ENCODE measurements at places on chromosomes 3 and 15. TPM values are rescaled to one million over a fixed set of nuclear protein-coding genes. Genes with fewer than 3 reads are reported as not detected.

- DNase-seq: no peak
Measured at GRCh38 chr3:167520266-167521005, 46.6 kb upstream of the SERPINI2 start.

DNA sequence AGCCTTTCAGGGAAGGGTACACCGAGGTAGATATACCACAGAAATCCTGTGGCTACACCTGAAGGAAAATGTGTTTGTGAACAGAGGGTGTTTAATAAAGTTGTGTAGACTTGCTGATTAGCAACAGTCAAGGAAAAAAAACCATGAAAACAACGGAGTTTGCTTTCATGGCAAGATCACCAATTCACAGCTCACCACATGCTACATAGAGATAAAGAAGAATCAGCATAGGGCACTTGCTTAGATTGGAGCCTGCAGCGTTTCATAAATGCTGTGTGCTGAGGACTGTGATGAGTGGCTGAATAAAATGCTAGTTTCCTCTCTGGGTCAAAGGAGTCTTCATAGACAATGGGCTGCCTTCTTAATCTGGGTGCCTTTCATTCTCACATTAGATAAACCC is 257.6 kb downstream of the SLC9A9 start:
- no peak for DNase-seq

Gene BFSP2
- not detected for total RNA-seq

Gene GTF2E1
- total RNA-seq: 25.0 TPM

GRCh38 chr3:10703875-10704274 is 112.2 kb upstream of the SLC6A11 start:
- no peak for DNase-seq

Gene TMEM158
- total RNA-seq: 14.7 TPM

DNA sequence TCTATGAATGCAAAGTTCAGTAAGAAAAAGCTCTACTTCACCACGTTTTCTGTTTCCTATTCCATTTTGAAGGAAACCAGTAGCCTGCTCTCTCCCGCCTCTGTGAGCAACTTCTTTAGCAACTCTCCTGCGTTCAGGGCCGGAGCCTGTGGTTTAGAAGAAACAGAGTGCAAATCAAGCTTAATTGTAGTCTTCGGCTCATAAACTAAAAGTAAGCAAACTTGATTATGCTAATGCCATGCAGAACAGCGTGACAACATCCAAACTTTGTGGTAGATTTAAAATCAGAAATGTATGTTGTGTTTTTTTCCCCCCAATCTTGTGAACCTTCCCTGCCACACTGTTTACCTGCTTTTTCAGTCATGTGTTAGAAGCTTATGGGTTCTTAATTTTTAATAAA is 87.4 kb downstream of the SEMA6D start:
- DNase-seq: no peak

Gene TRPM1
- not detected for total RNA-seq

GRCh38 chr3:28036599-28037575 is 204.5 kb upstream of the CMC1 start:
- no peak for DNase-seq

DNA sequence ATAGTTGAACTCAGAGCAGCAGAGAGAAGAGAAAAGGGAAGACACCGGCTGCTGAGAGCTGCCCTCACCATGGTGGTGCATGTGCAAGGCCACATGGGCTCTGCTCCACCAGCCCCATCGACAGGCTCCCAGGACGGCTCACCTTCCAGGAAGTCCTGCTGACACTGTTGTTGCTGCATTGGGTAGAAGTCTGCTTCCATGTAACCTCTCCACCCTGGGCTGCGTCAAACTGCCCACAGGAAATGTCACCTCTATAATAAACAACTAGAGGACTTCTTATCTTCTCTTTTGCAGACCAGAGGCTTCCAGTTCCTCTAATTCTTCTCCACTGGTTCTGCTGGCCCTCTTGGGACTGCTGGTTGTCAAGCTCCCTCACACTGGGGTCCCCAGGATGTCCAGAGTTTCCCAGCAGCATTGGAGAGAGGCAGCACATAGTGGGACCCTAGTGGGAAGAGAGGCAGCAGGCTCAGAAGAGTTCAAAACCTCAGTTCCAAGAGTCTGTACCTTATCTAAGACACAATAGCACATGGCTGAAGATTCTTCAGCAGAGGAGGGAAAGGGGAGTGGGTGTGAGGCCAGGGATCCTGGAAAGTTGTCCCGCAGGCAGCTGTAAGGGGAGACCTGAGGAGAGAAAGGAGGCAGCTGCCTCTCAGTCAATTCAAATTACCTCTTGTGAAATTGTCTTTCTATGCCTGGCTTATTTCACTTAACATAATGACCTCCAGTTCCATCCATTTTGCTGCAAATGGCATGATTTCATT is 5.8 kb upstream of the CCR3 start:
- DNase-seq: no peak

Gene SGO1
- total RNA-seq: 0.74 TPM

GRCh38 chr3:196662711-196663571 is 23.4 kb downstream of the NRROS start:
- DNase-seq: no peak

Gene METTL6
- 6.8 TPM for total RNA-seq

DNA sequence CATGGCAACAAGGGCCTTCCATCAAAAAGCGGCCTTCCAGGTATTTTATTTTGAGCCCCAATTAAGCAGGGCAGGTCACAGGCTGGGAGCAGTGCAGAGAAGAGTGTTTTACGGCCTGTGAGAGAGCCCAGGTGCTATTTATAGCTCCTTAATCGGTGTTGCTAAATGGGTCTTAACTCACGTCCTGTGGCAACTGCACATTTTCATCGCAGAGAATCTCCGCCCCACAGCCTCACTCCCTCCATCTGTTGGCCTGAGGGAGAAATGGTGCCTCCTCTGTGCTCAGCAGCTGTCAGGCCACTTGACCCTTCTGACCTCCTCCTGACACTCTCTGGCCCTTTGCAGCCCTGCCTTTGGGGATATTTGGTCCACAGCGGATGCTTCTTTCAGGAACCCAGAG is 58.6 kb downstream of the SPSB4 start:
- no peak for DNase-seq

Gene LEKR1
- total RNA-seq: 1.8 TPM

- no peak for DNase-seq
Measured at GRCh38 chr15:85458764-85459163, 78.4 kb downstream of the AKAP13 start.

GRCh38 chr3:56192001-56192400 is 276.3 kb downstream of the ERC2 start:
- no peak for DNase-seq

DNA sequence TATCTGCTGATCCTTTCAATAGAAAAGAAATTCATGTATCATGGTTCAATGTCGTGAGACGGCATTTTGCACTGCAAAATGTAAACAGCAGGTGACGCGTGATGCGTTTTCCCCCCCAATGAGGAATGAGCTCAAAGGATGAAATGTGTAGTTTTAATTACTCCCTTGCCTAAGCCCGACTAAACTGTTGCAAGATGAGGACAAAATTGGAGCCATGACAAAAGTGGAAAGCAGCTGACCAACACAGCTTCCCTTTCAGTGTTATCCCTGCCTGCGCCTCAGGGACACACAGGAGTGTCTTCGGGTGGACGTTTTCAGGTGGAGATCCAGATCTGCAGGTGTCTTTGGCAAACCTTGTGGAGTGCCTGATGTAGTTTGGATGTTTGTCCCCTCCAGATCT is 92.0 kb downstream of the GABRG3 start:
- no peak for DNase-seq

DNA sequence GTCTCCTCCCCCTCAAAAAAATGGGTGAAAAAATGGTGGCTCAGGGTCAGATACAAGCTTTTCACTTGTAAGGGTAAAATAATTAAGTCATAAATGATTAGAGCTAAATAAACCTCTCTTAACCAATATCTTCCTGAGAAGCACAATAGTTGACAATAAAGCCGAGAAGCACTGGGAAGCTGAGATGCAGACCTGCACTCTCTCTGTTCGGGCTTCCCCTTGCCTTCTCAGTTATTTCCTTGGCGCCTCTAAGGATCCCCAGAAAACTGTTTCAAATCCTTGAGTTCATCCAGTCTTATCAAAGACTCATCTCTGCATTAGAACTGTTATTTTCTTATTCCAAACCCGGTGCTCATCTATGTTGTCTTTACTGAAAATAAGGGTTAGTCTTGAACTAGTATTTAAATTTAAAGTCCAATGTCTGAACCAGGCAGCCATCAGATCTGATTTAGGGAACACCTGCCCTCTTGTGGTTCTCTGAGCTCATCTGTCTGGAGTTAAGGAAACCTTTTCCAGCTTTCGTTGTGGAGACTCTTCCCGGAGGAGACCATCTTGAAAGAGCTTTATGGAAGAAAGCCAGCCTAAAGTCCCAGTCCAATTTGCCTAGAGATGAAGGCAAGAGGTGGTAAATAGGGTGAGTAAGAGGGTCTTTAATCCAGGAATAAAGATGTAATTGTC is 256.4 kb upstream of the MCTP2 start:
- no peak for DNase-seq

DNA sequence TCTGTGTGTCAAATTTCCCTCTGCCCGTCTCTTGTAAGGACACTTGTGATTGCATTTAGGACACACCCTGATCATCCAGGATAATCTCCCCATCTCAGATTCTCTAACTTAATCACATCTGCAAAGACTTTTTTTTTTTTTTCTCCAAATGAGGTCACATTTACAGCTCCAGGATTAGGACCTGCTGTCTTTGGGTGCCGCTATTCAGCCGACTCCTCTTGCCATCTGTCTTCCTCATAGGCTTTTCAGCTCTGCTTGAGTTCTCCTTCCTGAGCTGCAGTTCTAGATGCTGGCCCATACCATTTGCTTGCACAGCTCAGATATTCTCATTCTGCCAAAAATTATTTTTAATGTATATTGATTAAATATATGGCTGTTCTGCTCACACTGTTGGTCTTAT is 94.3 kb upstream of the TLE3 start:
- no peak for DNase-seq

Gene POPDC2
- total RNA-seq: 4.2 TPM

All from adrenal gland (tissue), 19 donors.